ENCODE measurements at places on chromosomes 16 and 17.
A peak's percentile ranks its signal among the peaks of the same experiment; 100 is the strongest.

GRCh38 chr16:78743556-78743955 lies 644.1 kb downstream of the WWOX start:
- DNase-seq = no peak

- no peak for DNase-seq
Observed at GRCh38 chr17:17563530-17563929, 28.0 kb downstream of the PEMT start.

- no peak for DNase-seq
Observed at GRCh38 chr17:34024806-34025551, 230.1 kb upstream of the CCL2 start.

DNA sequence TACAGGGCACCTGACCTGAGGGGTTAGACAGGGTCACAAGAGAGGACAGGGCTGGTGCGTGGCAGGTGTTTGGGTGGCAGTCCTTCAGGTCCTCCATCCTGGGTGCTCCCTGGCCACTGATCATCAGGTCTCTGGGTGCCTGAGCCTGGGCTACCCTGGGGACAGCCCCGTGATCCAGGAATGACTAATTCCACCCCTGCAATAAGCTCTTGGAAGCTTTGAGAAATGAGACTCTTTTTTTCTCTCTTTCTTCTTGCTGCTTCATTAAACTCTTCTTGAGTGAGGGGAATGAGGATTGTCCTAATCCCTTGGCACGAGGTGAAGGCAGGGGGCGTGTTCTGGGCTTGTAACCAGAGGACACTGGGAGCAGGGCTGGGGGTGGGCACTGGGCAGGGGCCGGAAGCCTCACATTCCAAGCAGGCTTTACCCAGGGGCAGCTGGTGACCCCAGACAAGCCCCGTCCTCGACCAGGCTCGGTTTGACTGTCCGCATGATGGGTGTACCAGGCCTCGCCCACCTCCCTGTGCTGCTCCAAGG lies 21.4 kb upstream of the SPNS2 start:
- no peak for DNase-seq

DNA sequence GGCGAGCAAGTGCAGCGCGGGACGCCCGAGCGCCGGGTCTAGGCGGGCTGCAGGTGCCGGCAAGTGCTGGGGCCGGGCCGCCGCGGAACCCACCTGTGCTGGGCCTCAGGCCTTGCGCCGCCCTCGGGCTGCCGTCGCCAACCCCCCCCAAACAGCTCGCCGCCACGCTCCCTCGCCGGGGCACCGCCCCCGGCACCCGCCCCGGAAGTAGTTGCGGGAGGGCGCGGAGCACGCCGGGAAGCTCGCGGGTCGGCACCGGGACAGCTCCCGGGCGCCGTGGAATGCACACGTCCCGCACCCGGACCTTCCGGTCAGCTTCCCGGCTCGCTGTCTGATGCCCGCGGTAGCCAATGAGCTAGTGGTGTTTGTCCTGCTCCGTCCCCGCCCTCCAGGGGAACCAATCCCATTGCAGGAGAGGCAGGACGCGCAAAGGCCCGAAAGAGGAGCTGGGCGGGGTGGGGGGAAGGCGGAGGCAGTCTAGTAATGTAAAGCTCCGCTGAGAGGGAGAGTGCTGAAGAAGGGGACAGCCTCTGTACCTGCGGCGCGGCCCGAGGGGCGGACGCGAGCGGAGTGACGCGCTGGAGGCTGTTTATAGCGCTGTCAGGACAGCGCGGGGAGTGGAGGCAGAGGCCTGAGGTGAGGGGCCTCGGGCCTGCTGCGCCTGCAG lies at the start of the genes ANKS3 and DNAAF8:
Gene ANKS3, minus strand, starts transcription at position 209 of the 667 bp plus-strand sequence. CDS start 4,122 bp downstream, outside the sequence.
Gene DNAAF8, plus strand, starts transcription at position 475 of the 667 bp plus-strand sequence. CDS start 1,978 bp downstream, outside the sequence.
- peak; percentile 82 for DNase-seq

- no peak for DNase-seq
Observed at GRCh38 chr16:21703589-21704174, 39.9 kb downstream of the OTOA start.

GRCh38 chr16:7820816-7821215 lies 488.2 kb downstream of the RBFOX1 start:
- DNase-seq = no peak

- DNase-seq = no peak
Observed at GRCh38 chr16:87297407-87297806, 19.8 kb downstream of the C16orf95 start.

- DNase-seq = no peak
Observed at GRCh38 chr17:49859991-49860953, 12.4 kb upstream of the TAC4 start.

GRCh38 chr17:39801055-39801454 lies 63.1 kb downstream of the IKZF3 start:
- no peak for DNase-seq

- DNase-seq = no peak
Observed at GRCh38 chr16:75320435-75320834, 69.0 kb upstream of the BCAR1 start.

GRCh38 chr16:25897702-25898101 lies 205.9 kb downstream of the HS3ST4 start:
- no peak for DNase-seq

- DNase-seq = no peak
Observed at GRCh38 chr17:57034807-57035754, 50.0 kb upstream of the AKAP1 start.

DNA sequence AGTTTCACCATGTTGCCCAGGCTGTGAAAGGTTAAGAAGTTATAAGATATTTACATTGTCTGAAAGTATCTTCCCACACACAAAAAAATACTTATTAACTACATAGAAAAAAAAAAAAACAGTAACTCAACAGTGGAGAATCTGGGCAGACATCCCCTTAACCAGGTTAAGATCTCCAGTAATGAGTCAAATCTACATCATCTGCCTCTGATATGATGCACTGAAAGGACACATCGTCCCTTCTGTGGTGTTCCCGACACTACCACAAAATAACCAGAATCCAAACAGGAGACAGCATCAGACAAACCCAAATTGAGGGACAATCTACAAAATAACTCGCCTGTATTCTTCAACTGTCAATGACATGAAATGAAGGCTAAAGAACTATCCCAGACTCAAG lies 40.0 kb downstream of the CMTM4 start:
- no peak for DNase-seq

- DNase-seq = no peak
Observed at GRCh38 chr16:73955255-73955654, 341.4 kb upstream of the PSMD7 start.
